ENCODE measurements at places on chromosomes 4 and X. TPM values are rescaled to one million over a fixed set of nuclear protein-coding genes. Genes with fewer than 3 reads are reported as not detected.

- DNase-seq: no peak
Observed at GRCh38 chr4:175787546-175787945, 24.5 kb downstream of the GPM6A start.

DNA sequence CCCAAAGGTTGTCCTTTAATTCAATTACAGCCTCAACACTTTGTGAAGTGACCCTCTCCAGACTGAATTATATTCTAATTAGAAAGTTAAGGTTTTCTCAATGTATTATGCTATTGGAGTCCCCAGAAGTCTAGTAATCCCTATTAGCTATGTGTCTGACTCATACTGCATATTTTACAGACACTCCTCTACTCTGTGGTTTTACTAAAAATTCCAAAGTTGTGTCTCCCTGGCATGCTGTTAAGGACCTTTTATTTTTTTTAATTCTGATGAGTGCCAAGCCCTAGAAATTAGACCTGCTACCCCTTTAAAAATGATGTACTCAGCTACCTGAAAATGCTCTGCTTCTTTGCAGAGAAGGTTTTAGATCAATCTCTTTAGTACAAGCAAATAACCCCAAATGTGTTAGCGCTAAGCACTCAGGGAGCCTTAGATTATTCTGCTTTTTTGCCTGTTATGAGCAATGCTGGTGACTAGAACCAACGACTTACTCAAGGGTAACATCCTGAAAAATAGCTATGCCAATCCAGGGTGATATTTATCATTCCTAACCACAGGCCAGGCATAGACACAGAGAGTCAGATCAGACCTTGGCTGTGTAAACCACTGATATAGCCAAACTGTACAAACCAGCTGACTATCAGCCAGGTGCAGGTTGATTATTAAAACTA, 26.1 kb upstream of the CXCL13 start:
- DNase-seq: no peak

DNA sequence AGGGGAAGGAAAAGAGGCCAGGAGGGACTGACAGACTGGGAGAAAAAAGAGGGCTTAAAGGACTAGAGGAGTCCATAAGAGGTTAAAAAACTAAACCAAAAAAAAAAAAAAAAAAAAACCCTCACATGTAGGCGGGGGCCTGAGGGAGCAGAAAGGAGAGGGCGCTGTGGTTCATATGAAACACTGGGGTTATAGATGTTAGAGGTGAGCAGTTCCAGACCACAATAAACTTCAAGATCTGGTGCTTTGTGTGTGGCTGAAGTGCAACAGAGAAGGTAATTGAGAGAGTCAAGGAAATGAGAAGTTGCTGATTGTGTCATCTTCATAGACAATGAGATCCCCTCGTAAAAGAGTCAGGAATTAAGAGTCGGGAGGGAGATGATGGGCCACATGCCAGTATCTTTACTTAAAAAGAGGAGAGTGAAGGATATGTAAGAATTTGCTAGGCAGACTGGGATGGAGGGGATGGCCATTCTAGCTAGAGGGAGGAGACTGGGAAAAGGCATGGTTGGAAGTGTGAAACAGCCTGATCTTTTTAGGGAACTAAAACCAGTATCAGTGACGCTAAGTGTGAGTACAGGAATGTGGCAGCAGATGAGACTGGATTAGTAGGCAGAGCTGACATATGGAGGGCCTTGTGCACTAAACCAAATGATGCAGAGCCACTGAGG, 18.4 kb upstream of the OGT start:
- no peak for DNase-seq

DCLK2 gene
- polyA plus RNA-seq: 11.9 TPM

SPANXN3 gene
- polyA plus RNA-seq: not detected

PNMA6F gene
- not detected for polyA plus RNA-seq

GRCh38 chr4:28360681-28361080, 1500.0 kb downstream of the STIM2 start:
- no peak for DNase-seq

DNA sequence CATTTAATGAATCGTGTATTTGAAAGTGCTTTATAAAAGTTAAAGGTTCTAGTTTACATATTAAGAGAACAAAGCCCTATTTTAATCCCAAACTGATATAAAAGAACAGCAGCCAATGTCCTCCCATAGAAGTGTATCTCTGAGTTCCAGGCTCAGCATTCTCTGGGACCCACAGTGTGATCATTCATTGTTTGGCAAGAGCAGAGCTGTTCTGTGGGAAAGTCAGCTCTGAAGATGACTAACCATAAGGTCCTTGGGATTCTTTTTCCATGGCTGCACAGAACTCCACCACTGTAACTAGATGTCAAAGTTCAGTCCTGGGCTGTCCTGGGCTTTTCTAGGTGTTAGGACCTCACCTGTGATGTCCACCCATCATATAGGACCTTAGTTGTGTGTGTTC, 157.0 kb upstream of the TLL1 start:
- DNase-seq: no peak

DNA sequence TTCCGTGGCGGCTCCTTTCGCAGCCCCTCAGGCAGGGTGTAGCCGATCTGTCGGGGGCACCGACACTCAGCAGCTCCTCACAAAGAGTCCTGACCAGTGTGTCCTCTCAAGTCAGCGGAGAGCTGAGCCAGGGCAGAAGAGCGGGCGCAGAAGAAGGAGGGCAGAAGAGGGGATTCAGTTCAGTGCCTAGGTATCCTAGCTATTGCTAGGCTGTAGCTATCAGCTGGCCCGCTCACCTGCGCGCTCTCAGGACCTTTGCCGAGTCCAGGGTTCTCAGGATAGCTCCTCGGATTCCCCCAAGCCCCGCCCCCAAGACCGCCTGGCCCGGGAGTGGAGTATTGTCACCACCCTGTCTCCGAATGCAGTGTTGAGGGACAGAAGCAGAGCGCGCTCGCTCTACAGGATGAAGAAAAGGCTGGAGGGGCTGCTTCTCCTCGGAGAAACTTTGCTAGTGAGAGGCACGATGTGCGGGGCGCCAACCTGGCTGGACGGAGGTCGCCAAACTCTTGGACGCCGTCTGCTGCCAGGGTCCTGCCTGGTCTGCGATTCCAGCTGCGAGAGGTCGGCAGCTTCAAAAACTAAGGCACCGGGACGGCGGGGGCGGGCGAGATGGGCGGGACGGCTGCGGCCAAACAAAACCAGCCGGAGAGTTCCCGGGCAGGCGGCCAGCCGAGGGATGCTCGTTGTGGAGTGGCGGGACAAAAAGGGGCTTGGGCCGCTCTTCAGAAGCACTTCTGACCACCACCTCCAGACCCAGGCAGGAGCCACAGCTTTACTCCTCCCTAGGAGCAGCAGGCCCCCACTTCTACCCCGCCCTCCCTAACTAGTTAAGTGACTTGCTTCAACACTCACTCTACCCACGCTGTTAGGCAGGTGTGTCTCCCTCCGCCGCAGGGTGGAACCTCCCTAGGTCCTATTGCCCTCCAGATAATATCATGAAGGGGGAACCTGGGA, at the start of gene XKRX:
TSS of gene XKRX (minus strand) at position 258 of the 954 bp plus-strand sequence. CDS start 613 bp downstream, outside the sequence.
- DNase-seq: peak; percentile 42

GRCh38 chr4:170497689-170498088, 407.9 kb upstream of the AADAT start:
- DNase-seq: no peak

ITIH6 gene
- polyA plus RNA-seq: 0.06 TPM

DNA sequence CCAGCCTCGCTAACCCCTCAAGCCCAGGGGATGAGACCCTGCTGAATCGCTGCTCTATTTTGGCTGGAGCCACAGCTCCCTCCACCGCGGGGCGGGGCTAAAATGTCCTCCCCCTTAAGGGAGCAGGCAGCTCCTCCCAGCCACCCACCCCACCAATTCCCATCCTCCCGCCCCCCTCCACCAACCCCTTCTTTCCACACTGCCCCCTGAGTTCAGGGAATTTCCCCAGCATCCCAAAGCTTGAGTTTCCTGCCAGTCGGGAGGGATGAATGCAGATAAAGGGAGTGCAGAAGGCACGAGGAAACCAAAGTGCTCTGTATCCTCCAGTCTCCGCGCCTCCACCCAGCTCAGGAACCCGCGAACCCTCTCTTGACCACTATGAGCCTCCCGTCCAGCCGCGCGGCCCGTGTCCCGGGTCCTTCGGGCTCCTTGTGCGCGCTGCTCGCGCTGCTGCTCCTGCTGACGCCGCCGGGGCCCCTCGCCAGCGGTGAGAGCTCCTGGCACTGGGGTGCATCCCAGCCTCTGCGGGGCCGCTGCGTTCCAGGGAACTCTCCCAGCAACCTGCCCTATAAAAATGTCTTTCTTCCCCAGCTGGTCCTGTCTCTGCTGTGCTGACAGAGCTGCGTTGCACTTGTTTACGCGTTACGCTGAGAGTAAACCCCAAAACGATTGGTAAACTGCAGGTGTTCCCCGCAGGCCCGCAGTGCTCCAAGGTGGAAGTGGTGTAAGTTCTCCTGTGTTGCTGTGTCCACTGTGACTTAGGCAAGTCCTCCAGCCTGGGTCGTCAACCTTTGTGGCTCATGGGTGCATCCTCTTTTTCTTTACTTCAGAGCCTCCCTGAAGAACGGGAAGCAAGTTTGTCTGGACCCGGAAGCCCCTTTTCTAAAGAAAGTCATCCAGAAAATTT, at the start of gene CXCL6:
TSS of gene CXCL6 (plus strand) at position 306 of the 907 bp plus-strand sequence. CDS start at position 379, 73 bp downstream.
- no peak for DNase-seq

F8A2 gene
- polyA plus RNA-seq: not detected

- DNase-seq: peak; percentile 56
Observed at GRCh38 chr4:83582289-83582785, 46.4 kb downstream of the GPAT3 start.

- DNase-seq: no peak
Observed at GRCh38 chr4:86557526-86557925, 36.6 kb upstream of the PTPN13 start.

- no peak for DNase-seq
Observed at GRCh38 chr4:155684892-155685541, 18.4 kb downstream of the GUCY1A1 start.

DNA sequence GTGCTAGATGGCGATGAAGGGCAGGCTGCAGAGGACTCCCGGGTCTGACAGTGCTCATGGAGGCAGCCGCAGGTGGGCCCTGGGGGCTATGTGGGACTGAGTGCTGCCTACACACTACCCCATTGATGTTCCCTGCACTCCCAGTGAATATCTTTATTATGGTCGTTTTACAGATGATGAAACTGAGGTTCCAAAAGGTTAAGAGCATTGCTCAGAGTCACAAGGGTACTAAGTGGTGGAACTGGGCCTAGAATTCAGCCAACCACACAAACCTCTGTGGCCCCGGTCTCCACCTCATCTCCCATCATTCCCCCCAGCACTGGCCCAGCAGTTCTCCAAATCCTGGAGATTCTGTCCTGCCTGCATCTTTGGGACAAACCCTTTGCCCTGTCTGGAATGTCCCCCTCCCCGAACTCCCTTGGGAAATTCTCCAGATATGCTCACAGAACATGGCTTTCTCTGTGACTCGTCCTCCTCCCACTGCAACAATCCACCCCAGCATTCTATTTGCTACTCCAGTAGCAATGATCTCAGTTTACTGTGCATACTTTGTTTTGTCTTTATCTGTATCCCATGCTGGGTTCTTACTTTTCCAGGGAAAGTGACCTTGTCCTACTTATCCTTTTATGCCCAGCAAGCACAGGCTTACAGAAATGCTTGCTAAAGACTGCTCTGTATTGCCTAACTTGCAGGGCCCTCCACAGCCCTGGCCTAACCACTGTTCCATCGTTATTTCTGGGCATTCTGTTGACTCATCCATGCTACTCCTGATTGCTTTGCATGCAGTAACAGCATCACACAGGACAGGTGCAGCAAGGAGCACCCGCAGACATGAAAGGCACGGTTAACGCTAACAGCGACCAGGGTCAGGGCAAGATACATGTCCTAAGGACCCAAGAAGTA, 14.0 kb downstream of the PNMA6F start:
- no peak for DNase-seq

GRCh38 chr4:675980-676870, 1.9 kb downstream of the MYL5 start:
- DNase-seq: no peak

STPG2 gene
- 0.24 TPM for polyA plus RNA-seq

MAGEB2 gene
- polyA plus RNA-seq: not detected

- DNase-seq: no peak
Observed at GRCh38 chr4:154877110-154877760, 96.2 kb downstream of the RBM46 start.

JCHAIN gene
- 2.1 TPM for polyA plus RNA-seq

- no peak for DNase-seq
Observed at GRCh38 chr4:142913461-142914030, 67.4 kb upstream of the INPP4B start.

Data from right lung (tissue), 10 donors.